ENCODE measurements at places on chromosomes 1 and 21.
A peak's percentile ranks its signal among the peaks of the same experiment; 100 is the strongest.

DNA sequence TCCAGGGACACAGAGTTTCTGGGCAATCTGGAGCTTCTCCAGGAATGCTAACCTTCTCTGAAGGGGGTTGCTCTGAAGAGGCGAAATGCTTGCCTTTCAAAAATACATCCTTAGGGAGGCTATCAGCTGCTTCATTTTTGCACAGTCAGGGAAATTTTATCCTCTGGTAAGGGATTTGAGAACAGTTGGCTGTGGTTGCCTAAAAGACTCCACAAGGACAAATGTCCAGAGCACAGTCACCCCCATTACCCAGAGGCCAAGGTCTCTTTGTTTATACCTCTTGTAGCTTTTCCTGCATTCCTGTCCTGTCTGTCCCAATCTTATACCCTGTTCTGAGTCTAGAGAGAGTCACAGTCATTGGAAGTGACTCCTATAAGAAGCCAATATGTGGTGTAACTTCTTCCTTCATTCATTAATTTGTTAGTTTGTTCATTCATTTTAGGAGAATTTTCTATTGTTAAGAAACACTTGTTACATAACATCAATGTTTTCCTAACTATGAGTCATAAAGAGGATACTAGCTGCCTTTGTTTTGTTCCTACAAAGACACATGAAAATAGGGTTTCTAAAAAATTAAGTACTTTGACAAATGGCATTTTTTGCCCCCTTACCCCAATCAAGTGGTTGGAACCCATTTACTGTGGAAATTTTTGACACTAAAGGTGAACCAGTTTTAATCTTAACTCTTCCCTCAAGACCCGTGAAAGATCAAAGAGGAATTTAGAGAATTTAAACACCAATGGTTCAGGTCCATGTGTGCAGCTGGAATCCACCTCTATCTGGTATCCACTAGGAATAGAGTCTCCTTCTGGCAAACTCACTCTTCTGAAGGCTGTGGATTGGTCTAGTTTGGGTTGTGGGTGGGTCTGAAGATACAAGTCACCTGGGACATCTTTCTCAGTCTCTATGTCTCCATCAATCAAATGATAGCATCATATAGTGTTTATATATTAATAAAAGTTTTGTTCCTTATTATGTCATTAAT, 47.1 kb downstream of the GPR88 start:
- peak; percentile 68 for DNase-seq

- no peak for DNase-seq
Measured at GRCh38 chr1:94512816-94513215, 28.7 kb downstream of the F3 start.

DNA sequence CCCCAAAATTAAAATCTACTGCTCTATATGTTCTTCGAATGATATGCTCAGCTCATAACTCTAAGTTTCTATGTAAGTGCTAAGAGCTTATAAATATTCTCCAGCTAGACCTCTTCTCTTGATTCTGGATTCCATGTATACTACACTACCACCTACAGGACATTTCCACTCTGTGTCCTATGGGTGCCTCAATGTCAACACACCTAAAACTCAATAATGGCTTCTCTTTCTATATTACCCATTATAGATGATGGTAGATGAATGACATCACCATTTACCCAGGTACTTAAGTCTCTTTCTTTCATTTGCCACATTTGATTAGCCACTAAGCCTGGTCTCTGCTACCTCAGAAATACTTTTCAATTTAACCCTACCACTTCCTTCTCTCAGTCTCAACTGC, 41.3 kb downstream of the TBX19 start:
- peak; percentile 76 for DNase-seq

DNA sequence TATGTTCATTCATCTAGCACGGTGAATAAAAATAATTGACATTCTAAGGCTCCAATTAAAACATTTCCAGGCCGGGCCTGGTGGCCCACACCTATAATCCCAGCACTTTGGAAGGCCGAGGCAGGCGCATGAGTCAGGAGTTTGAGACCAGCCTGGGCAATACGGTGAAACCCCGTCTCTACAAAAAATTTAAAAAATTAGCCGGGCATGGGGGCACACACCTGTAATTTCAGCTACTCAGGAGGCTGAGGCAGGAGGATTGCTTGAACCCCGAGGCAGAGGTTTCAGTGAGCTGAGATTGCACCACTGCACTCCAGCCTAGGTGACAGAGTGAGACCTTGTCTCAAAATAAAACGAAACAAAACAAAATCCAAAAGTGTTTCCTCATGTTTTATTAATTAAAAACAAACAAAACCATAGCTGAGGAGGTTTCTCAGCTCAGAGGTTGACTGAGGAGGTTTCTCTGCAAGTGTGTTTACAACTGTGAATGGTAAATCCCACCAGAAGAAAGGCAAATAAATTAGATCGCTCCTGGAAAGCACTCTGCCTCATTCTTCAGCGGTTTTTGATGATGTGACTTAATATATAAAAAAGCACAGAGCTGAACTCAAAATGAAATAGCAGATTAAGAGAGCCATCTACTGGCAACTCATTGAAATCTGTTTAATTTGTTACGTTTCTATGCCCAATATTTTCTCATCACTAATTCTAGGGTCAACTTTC, 37.7 kb upstream of the ATG4C start:
- peak; percentile 75 for DNase-seq

DNA sequence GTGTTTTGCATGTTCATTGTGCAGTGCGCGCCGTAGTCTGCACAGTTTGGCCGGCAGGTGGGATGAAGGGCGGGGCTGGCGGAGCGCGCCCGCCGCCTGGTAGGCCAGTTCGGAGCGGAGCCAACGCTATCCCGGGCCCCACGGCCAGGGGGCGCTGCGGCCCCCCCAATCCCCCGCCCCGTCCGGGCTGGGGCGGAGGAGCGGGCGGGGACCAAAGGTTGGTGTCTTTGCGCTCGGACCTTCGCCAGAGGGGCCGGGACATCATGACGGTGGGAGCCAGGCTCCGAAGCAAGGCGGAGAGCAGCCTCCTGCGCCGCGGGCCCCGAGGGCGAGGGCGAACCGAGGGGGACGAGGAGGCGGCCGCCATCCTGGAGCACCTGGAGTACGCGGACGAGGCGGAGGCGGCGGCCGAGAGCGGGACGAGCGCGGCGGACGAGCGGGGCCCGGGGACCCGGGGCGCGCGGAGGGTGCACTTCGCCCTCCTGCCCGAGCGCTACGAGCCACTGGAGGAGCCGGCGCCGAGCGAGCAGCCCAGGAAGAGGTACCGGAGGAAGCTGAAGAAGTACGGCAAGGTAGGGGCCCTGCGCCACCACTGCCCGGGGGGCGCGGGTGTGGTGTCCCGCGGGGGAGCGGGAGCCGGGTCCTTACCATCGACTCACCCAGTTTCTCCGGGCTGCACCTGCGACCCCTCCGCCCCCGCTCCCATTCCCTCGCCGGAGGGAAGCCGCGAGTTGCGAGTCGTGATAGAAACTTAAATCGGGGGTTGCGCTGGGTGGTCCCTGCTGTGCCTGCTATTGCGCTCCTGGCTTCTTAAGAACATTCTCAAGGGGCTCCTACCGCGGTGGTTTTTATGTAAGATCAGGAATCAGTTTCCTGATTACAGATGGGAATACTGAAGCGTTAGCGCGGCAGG, at the start of gene C1orf115:
Gene C1orf115 (plus strand): TSS at position 224 of the 913 bp plus-strand sequence. CDS start 40 bp downstream, at position 264.
- peak; percentile 59 for DNase-seq

GRCh38 chr1:235461954-235462353, 42.3 kb downstream of the B3GALNT2 start:
- DNase-seq: no peak

- DNase-seq: no peak
Measured at GRCh38 chr1:40788561-40789341, 5.2 kb downstream of the KCNQ4 start.

- no peak for DNase-seq
Measured at GRCh38 chr1:54409156-54410142, 3.3 kb upstream of the SSBP3 start.
